ENCODE measurements at places on chromosomes 6 and 20.

GRCh38 chr6:15970517-15970916 is 158.4 kb upstream of the MYLIP start:
- DNase-seq, result no peak

DNA sequence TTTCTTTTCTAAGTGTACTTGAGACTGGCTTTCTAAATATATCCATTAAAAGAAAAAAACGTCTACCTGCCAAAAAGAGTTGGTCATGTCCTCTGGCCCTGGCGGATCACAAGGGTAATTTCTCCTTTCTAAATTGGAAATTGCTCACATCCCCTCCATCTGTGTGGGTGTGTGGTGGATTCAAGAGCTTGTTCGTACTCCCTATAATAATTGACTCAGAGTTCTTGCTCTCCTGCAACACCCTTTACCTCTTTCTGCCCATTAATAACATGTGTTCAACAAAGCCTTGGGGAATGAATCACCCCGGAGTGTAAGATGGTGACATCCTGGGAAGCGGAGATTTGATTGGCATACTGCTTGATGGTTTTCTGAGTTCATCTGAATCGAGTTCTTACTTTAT is 263.8 kb downstream of the ALDH8A1 start:
- DNase-seq, result no peak

DNA sequence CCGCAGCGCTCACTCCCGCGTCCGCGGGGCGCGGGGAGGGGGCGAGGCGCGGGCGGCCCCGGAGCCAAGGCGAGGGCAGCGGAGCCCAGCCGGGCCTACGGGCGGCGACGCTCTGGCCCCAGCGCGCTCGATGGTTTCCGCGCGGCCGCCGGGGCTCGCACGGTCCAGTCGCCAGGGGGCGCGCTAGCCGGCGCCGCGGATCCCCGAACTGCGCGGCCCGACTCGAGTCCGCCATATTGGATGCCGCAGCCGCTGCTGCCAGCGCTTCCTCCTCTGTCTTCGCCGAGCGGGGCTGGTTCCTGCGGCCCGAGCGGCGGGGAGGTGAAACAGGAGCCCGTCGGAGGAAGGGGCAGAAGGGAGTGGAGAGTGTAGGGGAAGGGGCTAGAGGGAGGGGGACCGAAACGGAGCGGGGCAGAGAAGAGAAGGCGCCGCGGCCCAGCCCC is at the start of gene SCAF8:
Gene SCAF8, plus strand, starts transcription at position 234 of the 443 bp plus-strand sequence. CDS start 485 bp downstream, outside the sequence.
- peak; percentile 86 for DNase-seq

DNA sequence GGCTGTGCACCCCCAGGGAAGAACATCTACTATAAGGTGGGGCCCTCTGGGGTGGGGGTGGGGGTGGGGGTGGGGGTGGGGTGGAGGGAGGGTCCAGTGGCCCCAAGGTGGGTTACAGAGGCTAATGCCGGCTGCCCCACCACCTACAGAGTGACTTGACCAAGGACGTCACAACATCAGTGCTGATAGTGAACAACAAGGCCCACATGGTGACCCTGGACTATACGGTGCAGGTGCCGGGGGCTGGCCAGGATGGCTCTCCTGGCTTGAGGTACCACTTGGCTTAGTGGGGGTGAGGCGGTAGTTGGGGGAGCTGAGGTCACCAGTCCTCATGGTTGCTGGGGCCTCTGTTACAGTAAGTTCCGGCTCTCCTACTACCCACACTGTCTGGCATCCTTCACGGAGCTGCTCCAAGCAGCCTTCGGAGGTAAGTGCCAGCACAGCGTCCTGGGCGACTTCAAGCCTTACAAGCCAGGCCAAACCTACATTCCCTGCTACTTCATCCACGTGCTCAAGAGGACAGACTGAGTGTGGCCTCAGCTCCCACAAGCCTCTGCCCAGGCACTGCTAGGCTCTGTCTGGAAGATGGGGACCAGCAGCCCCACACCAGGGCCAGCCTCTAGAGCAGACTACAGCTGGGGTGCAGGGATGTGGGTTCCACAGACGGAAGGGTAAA is 2.8 kb downstream of the GNMT start:
- DNase-seq, result no peak

Measured in stimulated activated CD4-positive, alpha-beta T cell treated with anti-CD3 and anti-CD28 coated beads, Interleukin-15, amount 100 ng/mL, for 24 hours (primary cell).